T47D (cell line): ENCODE measurements at places on chromosomes 7 and 10.
A peak's percentile ranks its signal among the peaks of the same experiment; 100 is the strongest.

GRCh38 chr7:1811850-1812508 is 141.9 kb downstream of the ELFN1 start:
- no peak for DNase-seq

GRCh38 chr7:105688617-105689016 is 107.3 kb upstream of the EFCAB10 start:
- no peak for DNase-seq

- DNase-seq: no peak
These were observed 468.3 kb upstream of the AUTS2 start for GRCh38 chr7:69129951-69130350.

GRCh38 chr10:76479103-76479790 is 1047.8 kb downstream of the LRMDA start:
- no peak for DNase-seq

DNA sequence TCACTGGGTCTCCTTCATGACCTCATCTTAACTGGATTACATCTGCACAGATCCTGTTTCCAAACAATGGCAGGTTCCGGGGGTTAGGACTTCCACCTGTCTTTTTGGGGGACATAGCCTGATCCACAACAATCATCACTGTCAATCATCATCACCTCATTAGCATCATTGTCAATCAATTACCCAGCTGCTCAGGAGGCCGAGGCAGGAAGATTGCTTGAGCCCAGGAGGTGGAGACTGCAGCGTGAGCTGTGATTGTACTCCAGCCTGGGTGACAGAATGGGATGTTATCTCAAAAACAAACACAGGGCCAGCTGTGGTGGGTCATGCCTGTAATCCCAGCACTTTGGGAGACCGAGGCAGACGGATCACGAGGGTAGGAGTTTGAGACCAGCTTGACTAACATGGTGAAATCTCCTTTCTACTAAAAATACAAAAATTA is 18.7 kb downstream of the AMZ1 start:
- no peak for DNase-seq

DNA sequence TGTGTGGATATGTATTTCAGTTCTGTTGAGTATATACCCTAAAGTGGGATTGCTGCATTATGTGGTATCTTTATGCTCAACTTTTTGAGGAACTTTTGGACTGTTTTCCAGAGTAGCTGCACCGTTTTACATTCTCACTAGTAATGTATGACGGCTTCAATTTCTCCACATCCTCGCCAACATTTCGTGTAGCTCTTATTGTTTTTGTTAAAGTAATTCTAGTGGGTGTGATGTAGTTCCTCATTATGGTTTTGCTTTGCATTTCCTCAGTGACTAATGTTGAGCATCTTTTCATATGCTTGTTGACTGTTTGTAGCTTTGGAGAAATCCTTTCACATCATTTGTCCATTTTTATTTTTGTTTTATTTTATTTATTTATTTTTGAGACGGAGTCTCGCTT is 4.5 kb downstream of the STMP1 start:
- no peak for DNase-seq

- DNase-seq: no peak
These were observed 7.2 kb downstream of the TNS3 start for GRCh38 chr7:47574482-47575329.

DNA sequence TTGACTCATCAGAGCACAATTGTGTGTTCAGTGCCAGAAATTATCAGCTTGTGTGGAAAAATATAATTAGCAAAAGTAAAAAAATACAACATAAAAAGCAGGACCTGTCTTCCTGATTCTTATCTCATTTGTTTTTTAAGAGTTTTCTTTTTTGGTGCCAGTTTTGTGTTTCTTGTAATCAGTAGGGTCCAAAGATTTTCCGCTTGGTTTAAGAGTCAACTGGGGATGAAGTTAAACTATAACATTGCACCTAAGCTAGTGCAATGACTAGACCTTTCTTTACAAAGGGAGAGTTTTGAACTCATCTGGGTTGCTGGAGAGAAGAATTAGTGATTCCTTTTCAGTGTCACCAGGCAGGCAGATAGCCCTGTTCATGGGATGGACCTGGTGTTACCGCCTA is 113.4 kb downstream of the PLPP4 start:
- no peak for DNase-seq

- no peak for DNase-seq
These were observed 116.7 kb downstream of the SMURF1 start for GRCh38 chr7:99027241-99027640.

GRCh38 chr10:9222917-9223316 is 1168.4 kb downstream of the GATA3 start:
- DNase-seq: no peak

GRCh38 chr7:112556633-112557032 is 75.8 kb downstream of the LSMEM1 start:
- no peak for DNase-seq

GRCh38 chr10:75622503-75622902 is 191.1 kb downstream of the LRMDA start:
- no peak for DNase-seq

DNA sequence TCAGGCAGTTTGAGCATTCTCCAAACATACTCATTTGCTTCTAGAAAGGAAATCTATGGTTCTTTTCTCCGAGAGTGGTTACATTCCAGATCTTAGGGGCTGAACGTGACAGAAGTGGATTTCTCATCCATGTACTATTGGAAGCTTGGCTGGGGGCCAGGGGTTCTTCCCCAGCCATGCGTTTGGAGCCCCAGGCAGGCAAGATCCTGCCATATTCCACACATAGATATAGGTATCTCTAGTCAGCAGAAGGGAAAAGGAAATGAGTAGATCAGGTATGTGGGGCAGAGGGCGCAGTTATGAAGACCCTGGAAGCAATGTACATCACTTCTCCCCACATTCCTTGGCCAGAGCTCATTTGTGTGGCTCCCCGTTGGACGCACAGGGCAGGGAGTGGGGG is 299.8 kb downstream of the CCDC3 start:
- no peak for DNase-seq

GRCh38 chr7:25028370-25029021 is 48.5 kb upstream of the OSBPL3 start:
- DNase-seq: no peak

- no peak for DNase-seq
These were observed 18.2 kb upstream of the C10orf53 start for GRCh38 chr10:49661140-49661856.

- no peak for DNase-seq
These were observed 9.5 kb downstream of the IRF5 start for GRCh38 chr7:128946936-128947830.

- DNase-seq: no peak
These were observed 10.8 kb upstream of the CPA5 start for GRCh38 chr7:130333832-130334231.

DNA sequence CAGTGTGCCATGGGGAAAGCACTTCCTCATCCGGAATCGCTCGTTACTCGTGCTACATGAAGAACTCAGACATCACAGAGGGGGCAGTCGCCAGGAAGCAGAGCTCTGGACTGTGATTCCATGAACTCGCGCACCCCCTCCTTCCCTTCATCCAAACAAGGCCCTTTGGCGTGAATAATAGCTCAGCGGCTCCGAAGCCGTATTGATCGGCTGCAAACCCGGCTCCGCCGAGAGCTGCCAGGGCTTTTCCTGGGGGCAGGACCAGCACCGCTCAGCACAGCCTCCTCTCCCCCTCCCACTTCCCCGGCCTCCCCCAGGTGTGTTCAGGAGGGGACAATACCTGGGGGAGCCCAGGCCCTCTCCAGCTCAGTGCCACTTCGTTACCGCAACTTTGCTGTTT is 129.0 kb upstream of the TCF7L2 start:
- no peak for DNase-seq

- DNase-seq: peak; percentile 25
These were observed 256.3 kb upstream of the KLF14 start for GRCh38 chr7:130990178-130990832.

GRCh38 chr7:6497637-6497905 is 49.8 kb upstream of the DAGLB start:
- no peak for DNase-seq

DNA sequence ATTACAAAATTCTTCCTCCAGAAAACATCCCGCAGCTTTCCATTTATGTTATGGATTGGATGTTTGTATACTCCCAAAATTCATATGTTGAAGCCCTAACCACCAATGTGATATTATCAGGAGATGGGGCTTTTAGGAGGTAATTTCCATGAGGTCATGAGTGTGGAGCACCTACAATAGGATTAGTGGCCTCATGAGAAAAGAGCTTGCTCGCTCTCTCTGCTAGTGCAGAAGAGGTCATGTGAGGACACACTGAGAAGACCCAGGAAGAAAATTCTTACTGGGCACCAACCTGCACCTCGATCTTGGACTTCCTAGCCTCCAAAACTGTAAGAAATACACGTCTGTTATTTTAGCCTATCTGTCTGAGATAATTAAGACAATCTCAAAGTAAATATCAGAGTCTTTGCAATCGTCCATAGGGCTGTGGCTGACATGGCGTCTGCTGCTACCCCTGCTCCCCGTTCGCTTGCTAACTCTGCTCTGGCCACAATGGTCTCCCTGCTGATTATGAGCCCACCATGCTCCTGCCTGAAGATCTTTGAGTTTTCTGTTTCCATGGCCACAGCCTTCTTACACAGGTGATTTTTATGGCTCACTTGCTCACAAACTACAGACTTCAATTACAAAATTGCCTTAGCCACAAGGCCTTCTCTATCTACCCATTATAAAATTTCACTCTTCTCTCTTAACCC is 333.3 kb downstream of the CACNA2D1 start:
- no peak for DNase-seq

- DNase-seq: no peak
These were observed 26.4 kb upstream of the GNA12 start for GRCh38 chr7:2870471-2870931.

GRCh38 chr7:90828601-90829000 is 232.5 kb downstream of the CDK14 start:
- DNase-seq: no peak

DNA sequence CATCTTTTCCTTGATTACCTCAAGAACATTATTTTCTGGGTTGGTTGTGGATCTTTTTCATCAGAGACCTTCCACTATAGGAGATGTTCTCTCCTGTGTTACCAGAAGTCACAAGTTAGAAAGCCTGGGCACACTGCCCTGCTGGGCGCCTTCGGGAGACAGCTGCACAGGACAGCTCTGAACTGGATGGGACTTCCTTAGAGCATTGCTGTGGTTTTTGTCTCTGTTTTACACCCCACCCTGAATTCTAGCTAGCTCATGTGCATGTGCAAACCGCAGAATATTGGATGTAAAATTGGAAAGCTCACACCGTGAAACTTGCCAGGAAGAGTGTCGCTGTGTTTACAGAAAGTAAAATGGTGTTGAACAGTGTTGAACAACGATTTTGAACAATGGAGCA is 54.4 kb upstream of the SEC61G start:
- DNase-seq: no peak

GRCh38 chr10:7409045-7409731 is 1.6 kb downstream of the SFMBT2 start:
- peak; percentile 46 for DNase-seq

GRCh38 chr10:42928064-42928463 is 145.5 kb downstream of the BMS1 start:
- DNase-seq: no peak

- no peak for DNase-seq
These were observed 102.4 kb downstream of the SMURF1 start for GRCh38 chr7:99041526-99041925.

GRCh38 chr10:122181041-122181732 is 89.9 kb upstream of the BTBD16 start:
- DNase-seq: no peak

DNA sequence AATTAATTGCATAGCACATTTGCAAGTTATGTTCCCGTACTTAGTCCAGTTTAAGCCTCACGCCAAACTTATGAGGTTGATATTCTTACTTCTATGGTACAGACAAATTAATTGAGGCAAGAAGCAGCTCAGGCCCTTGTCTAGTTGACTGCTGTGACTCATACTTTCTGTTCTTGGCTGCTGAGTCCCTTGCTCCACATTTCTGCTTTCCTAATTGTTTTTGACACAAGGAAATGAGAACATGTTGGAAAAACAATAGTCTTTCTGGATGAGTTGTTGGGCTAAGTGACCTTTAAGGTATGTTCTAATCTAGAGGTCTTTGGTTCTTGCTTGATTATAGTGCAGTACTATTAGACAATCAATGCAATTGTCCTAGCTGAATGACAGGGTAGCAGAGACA is 331.8 kb downstream of the NRG3 start:
- no peak for DNase-seq

GRCh38 chr10:130360826-130361311 is 224.7 kb downstream of the GLRX3 start:
- no peak for DNase-seq

- no peak for DNase-seq
These were observed 1.1 kb downstream of the ZNF777 start for GRCh38 chr7:149459540-149460452.

- DNase-seq: no peak
These were observed 3.1 kb downstream of the FZD1 start for GRCh38 chr7:91267171-91267955.

- DNase-seq: no peak
These were observed 98.2 kb upstream of the ZNF32 start for GRCh38 chr10:43746906-43747305.

DNA sequence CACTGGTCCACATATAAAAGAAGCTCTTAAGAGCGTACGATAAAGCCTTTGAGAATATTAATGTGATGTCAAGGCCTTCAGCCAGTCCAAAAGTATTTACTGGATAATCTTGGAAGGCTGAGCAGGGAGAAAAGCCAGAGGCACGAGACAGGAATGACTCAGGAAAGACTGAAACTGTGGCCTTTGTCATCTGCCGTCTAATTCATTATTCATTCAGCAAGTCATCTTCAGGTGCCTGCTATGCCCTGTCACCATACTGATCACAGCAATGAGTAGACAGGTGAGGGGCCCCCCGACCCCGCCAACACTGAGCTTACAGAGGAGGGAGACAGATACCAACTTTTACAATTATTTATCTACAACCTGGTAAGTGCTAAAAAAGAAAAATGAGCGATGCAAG is 78.9 kb downstream of the VOPP1 start:
- no peak for DNase-seq

DNA sequence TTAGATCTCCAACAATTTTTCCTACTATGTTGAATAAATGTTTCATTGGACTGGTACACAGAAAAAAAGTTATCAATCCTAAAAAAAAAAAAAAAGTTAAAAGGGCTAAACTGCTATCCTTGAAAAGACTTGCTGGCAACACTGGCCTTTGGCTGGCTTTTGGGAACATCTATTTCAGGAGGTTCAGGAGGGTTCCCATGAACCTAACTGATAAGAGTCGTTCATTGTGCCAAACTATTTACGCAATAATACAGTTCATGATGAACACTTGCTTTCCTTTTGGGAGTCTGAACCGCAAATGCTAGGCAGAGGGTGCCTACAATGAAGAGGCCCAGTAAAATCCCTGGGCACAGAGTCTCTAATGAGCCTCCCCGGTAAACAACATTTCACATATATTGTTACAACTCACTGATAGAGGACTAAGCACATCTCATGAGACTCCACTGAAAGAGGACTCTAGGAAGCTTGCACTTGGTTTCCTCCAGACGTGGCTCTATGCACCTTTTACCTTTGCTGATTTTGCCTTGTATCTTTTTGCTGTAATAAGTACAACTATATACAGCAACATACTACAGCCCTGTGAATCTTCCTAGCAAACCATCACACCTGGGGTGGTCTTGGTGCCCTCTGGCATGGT is 45.0 kb downstream of the ZFAND4 start:
- no peak for DNase-seq

- no peak for DNase-seq
These were observed 84.3 kb downstream of the CD36 start for GRCh38 chr7:80722616-80723195.
